ENCODE measurements at places on chromosomes 2 and 18. TPM values are rescaled to one million over a fixed set of nuclear protein-coding genes. Genes with fewer than 3 reads are reported as not detected.

Gene RPRD1A
- 80.6 TPM for total RNA-seq

Gene BUB1
- total RNA-seq: 113 TPM

Gene IL37
- total RNA-seq: not detected

DNA sequence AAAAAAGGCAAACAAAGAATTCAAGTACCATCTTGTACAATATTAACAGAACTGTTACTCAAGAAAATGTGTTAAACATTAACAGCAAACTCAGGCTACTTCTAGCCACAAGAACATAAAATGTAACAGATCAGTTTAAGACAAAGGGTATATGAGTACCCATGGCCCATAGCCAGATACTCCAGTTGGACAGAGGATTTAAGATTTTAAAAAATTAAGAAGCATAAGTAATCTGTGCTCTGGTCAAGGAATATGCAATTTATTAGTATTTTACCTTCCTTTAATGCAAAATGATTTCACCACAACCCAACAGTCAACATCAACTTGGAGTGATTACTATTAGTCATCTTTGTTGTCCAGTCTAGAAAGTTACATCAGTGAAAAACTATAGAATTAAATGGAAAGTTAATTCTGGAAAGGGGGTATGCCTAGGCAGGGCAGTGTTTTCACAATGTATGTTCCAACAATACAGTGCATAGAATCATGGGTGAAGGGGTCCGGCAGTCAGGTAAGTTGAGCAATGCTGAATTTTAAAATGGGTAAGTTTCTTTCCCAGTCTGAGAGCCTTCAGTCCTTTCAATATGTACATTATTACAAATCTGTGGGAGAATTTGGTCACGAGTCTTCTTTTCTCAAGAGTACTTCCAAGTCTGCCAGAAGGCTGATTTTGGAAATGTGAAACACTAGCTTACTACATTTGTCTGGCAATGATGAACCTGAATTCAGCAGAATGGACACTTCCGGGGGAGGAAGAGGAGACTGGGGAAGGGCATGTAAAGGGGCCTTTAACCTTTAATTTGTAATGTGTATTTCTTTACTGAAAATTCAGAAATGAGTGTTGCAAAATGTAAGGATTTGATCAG is 34.5 kb downstream of the SFT2D3 start:
- no peak for DNase-seq

DNA sequence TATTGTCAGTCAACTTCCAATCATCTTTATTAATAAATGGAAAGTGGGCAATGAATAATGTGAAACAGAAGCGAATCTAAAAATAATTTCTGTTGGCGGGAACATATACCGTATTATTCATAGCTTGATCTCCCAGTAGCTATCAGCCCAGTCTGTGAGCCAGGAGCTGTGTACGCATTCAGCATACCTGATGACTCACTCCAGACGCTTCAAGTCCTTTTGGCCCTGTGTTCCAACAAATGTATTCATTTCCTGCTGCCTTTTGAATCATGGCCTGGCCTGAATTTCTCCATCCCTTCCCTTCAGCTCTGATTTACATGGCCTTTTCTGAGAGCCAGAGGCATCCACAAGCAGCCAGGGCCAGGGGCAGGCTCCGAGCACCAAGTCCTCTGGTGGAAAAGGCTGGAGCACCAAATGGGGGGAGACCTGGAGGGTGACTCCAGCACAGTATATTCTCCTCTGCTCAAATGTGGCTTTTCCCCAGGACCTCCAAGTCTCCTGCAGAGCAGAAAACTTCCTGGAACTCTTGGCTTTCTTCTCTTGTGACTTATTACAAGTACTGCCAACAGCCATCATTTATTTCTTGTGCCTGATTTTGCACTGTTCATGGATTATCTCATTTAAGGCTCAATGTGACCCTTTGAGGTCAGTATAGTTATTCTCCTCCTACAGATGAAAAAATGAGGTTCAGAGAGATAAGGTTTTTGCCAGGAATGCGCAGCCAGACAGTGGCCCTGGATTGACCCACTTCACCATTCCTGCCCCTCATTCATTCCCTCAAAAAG is 108.7 kb downstream of the EN1 start:
- DNase-seq: peak; percentile 96

Gene SKOR2
- not detected for total RNA-seq

- DNase-seq: no peak
Observed at GRCh38 chr2:120005834-120006521, 6.9 kb upstream of the EPB41L5 start.

DNA sequence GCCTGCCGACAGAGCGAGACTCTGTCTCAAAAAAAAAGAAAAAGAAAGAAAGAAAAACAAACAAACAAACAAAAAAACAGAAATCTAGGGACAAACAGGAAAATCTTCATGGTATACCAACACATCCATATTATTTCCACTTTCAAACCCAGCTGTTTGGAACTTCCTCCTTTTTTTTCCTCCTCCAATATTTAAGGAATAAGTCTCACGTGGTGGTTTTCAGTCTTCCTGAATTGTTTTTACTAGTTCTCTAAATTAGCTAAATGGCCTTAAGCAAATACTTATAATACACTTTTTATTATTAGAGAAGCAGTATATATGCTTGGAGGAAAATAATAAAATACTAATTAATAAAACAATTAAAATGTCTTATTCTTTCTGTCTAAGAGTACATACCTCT is 48.7 kb upstream of the GLS start:
- no peak for DNase-seq

DNA sequence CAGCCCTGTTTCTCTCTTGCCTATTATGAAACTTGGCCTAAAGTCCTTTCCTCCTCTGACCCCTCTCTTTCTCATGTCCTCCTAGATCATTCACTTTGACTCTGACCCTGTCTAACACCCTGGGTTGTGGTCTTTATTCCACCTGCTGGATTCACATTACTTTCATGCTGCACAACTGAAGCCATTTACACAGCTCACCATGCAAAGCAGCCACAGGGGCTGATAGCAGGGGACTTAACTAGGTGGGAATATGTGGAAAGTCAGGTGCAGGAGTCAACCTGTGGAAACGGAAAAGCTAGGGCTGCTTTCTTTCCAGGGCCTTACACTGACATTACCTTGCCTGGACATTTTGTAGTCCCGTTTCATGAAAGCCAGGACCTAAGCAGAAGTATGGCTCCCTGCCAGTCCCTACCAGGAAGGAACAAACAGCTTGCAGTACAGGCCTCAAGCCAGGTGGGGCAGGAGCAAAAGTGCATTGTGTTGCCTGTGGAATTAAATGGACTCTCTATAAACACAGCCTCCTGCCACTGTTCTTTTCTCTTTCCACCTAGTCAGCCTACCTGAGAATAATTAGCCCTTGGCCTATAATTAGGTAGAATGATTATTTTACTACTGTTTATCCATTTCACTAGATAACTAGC is 11.8 kb downstream of the MAPRE3 start:
- peak; percentile 43 for DNase-seq

GRCh38 chr2:142980246-142981068 is 103.0 kb downstream of the KYNU start:
- DNase-seq: peak; percentile 61

- no peak for DNase-seq
Observed at GRCh38 chr18:44508474-44508873, 172.2 kb upstream of the SETBP1 start.

DNA sequence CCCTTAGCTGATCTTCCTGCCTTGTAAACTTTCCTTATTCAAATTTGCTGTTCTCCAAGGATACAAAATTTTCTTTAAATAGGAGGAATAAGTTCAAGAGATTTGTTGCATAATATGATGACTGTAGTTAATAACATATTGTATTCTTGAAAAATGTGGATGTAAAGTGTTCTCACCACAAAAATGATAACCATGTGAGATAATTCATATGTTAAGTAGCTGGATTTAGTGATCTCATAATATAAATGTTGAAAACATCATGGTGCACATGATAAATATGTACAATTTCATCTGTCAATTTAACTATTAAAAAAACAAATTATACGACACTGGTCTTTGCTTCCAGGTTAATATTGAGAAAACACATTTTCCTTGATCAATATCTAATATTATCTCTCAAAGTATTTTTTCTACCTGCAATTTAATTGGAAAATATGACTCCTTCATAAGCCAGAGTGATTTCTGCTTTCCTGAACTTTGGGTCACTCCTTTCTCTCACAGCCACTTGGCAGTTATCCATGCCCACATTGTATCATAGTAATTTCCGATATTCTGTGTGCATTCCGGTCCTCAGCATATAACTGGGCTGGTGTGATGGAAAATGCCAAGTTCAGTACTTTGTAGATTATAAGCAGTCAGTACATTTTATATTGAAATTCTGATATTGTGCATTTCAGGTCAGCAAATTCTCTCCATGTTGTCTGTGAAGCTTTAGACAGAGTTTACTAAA is 152.6 kb downstream of the GULP1 start:
- no peak for DNase-seq

- no peak for DNase-seq
Observed at GRCh38 chr2:121667618-121668017, 18.4 kb upstream of the CLASP1 start.

DNA sequence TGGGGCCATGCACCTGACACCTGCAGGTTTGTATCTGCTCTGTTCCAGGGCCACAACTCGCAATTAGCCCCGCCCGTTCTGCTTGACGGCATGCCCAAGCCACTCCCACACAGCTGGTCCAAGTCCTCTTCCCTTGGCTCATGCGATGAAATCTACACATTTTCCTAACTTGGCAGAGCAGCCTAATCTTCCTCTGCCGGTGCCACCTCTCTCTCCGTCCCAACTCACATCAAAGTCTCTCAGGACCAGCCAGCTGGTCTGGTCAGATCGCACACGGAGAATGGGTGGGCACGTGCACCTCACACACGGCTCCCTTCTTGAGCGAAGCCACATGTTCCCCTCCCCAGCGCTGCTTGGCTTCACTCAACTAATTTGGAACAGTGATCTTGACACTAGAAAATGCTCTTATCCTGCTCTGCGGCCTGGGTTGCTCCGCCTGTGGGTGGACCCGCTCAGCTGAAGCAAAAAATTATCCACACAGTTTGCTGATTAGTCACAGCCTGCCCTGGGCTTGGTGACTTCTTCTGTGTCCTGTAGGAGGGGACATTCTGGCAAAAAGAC is 176.7 kb downstream of the NRP2 start:
- no peak for DNase-seq

DNA sequence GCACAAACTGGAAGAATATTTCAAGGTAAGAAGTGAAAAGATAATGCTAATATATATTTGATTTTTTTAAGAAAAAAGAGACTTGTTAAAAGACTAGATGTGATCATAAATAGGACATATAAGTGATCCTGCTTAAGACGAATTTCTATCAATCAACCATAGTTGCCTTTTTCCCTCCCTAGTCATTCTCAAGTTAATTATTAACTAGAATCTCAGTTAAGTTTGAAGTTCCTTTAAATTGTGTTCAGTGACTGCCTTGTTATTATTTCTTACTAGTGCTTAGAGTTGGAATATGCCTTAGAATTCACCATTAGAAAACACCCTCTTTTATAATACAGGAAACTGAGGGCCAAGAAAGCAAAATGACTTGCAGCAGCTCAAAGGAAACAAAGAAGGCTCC is 141.5 kb upstream of the SP5 start:
- no peak for DNase-seq

Gene IKZF2
- 1.8 TPM for total RNA-seq

DNA sequence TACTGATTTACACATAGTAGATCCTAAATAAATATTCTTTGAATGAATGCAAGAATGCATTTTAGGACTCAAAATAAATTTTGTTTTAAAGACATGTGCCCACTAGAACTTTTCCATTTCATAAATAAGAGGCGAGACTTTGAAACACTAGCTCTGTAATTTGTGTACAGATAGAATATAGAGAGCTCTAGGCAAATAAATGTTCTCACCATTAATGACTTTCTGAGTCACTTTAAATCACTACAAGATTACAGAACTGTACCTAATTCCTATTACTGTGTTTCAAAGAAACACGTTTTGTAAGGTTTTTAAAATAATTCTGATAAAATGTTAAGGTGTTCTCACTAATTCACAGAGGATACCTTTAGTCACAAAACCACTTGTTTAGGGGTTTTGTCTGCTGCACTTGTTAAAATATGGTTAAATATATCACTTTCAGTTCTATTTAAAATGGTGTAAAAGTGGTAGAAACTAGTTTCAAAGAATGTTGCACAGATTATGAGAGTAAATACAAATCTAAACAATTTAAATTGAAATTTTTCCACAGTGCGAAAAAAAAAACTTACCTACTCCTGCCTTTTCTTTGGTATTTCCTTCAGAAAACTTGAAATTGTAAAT is 158.7 kb upstream of the ZC3H15 start:
- DNase-seq: no peak

GRCh38 chr2:224264259-224264658 is 137.6 kb downstream of the FAM124B start:
- DNase-seq: no peak

Gene CYS1
- total RNA-seq: 5.9 TPM

DNA sequence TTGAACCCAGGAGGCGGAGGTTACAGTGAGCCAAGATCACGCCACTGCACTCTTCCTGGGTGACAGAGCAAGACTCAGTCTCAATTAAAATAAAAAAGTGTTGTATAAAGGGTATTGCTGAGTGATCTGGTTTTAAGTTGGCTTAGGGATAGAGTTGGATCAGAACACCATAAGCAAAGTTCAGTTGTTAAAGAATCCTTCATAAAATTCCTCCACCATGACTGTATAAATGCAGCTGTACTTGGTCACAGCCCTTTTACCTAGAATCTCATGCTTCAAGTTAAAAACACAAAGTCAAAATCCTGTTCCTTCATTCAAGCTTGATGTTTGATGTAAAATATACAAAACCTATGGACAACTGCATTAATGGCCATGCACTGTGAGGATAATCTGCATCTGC is 33.4 kb upstream of the PNO1 start:
- DNase-seq: no peak

DNA sequence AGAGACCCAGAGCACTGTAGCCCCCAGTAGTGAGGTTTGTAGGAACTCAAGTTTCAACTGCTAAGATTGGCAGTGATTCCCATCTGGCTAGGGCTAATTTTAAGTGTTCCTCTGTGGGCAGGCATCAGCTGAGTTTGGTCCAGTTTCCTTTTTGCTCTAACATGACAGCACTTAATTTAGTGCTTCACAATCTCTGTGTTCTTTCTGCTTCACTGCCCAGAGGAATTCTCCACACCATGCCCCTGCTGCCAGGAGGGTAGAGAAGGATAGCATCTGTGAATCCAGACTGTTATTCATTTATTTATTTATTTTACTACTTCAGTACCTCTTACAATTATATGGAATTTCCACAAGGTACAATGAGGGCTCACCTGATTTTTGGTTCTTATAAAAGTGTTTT is 549.9 kb upstream of the FSIP2 start:
- DNase-seq: peak; percentile 25

Gene ALMS1
- 19.3 TPM for total RNA-seq

Measured in A172 (cell line).